ENCODE measurements at places on chromosomes 7 and 10.

DNA sequence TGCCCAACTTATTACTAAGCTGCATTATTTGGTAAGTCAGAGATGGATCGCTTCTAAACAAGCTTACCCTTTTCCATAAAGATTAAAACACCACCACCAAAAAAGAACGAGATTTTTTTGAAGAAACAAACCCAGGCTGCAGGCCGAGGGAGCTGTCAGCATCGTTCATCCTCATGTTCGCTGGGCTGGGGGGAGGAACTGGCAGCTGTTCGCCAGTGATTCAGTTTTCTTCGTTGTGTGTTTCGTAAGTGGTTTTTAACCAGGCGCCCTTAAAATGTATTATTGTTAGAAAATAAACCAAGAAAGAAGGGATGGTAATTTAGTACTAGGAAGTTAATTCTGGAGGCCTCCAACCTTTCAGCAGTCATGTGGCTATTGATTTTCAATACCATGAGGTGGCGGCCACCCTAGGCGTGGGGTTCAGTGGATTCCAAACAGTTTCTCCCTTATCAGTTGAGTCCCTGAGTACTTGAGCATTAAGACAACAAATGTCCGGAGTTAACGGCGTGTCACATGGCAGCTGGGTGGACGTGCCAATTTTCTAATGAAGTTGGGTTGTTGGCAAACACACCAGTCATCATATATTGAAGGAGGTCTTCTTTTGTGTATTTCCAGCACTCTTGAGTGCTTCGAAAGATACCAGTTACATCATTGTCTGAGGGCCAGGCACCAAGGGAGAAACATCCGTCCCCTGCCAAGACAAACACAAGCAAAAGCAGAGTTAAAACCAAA, 173.2 kb downstream of the EBF3 start:
- no peak for DNase-seq

DNA sequence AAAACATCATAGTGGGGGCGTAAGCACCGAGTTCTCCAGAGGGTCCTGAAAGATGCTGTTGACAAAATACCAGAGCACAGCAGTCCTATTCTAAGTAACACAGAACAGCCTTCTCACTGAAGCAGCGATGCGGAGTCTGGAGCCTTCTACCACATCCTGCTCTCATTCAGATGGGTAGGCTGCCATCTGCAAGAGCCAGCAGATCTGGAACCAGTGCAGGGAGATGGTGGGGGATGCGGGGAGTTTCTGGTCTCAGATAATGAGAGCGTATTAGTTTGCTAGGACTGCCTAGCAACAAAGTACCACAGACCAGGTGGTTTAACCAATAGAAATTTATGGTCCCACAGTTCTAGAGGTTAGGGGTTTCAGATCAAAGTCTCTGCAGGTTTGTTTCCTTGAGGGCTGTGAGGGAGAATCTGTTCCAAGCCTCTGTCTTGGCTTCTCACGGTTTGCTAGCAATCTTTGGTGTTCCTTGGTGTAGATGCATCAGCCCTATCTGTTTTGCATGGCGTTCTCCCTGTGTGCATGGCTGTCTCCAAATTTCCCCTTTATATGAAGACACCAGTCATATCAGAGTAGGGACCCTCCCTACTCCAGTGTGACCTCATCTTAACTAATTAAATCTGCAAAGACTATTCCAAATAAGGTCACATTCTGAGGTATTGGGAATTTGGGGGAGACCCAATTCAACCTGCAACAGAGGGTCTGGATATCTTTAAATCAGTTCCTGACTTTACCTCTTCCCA, 52.0 kb upstream of the STEAP1B start:
- no peak for DNase-seq

DNA sequence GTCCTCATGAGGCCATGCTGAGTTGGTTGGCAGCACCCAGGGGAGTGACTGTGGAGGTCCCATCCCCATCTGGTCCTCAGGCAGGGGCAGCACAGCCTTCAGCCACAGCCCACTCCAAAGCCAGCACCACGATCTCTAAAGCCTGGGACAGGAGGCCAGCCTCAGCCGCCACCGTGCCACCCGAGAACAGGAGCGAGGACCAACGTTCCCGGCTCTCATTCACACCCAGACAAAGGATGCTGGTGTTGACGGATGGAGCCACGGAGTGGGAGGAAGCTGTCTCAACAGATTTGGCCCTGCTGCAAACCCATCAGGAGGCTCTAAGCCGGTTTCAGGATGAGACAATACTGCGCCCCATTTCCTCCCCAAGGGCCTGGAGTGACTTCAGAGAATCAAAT, 42.7 kb upstream of the PPP2R2D start:
- no peak for DNase-seq

- DNase-seq: no peak
Measured at GRCh38 chr10:3747248-3747960, 37.6 kb downstream of the KLF6 start.

DNA sequence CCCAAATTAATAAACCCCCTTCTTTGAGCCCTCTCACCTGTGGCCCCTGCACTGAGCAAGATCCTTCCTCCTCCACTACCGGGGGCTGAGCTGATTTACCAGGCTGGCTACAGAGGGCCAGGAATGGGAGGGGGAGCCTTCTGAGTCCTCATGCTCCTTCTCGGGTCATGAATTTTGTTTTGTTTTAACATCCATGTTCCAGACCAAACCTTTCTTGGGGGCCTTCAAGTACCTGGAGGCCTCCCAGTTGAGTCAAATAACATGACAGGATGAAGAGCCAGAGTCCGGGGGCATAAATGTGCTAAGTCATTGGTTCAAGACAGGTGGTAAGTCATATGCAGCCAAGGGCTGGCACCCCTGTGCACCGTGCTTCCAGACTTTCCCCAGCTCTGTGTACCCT, 39.6 kb downstream of the AFAP1L2 start:
- no peak for DNase-seq

- DNase-seq: no peak
Measured at GRCh38 chr7:27513885-27514284, 148.8 kb downstream of the HIBADH start.

DNA sequence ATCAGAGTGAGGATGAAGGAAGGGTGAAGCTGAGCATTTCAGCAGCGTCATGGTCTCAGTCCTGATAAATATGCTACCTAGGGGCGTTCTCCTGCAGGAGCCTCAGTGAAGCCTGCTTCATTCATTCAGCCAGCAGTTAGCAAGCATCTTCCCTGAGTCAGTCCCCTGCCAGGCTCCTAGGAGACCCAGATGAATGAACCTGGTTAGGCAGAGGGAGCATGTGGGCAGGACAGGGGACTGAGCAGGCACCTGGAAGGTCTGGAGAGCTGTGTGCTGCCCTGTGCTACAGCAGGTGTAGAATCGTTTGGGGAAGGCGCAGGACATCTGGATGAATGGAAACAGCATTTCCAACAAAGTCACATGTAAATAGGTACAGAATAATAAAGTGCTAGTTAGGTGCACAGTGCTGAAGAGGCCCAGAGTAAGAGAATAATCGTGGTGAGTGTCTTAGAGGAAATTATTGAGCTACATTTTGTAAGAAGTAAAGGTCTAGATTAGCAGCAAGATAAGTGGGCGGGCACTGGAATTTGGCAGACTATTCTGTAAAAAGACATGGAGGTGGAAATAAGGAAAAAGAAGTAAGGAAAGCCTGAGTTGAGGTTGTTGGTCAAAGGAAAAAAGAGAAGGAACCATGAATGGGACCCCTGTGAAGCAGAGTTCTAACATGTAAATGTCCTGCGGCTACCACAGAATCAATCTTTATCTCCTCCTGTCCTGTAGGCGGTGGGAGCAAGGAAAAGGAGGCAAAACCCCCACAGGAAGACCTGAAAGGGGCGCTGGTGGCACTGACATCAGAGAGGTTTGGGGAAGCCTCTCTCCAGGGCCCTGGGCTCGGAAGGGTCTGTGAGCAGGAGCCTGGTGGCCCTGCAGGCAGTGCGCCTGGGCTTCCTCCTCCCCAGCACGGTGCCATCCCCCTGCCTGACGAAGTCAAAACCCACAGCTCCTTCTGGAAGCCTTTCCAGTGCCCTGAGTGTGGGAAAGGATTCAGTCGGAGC, 12.0 kb downstream of the ZSCAN25 start:
- DNase-seq: no peak

GRCh38 chr10:80205477-80206276, at the start of gene ANXA11:
Gene ANXA11 (minus strand): TSS chr10:80205537. CDS start chr10:80172861, 32,676 bp downstream.
- DNase-seq: no peak

GRCh38 chr10:122494173-122494820, 32.9 kb downstream of the HTRA1 start:
- no peak for DNase-seq

GRCh38 chr7:2774935-2775334, 69.2 kb downstream of the GNA12 start:
- DNase-seq: no peak

DNA sequence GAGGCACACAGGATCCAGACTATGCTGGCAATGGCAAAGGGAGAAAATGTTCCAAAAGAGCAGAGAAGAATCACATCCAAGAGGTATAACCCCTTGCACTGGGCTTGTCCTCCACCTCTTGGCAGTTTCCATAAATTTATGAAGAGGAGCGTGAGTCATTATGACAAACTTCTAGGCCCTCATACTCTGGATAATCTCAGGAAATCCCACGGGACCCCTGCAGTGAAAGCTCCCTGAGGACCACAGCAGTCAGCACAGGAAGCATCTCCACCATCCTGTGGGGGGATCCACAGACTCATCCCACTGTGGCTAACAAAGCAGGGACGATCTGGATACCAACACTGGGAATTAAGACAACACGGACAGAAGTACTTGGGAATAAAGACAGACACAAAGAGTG, 30.3 kb upstream of the GPAM start:
- DNase-seq: no peak

DNA sequence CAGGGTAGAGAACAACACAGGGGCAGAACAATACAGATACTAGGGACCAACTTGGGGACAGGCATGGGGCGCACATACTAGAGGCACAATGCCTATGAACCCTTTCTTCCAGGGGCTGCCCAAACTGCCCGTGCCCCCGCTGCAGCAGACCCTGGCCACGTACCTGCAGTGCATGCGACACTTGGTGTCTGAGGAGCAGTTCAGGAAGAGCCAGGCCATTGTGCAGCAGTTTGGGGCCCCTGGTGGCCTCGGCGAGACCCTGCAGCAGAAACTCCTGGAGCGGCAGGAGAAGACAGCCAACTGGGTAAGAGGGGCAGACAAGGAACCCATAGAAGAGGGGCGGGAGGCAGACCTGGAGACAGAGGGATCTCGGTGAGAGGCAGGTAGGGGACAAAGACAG, 5.8 kb downstream of the CHAT start:
- DNase-seq: no peak

DNA sequence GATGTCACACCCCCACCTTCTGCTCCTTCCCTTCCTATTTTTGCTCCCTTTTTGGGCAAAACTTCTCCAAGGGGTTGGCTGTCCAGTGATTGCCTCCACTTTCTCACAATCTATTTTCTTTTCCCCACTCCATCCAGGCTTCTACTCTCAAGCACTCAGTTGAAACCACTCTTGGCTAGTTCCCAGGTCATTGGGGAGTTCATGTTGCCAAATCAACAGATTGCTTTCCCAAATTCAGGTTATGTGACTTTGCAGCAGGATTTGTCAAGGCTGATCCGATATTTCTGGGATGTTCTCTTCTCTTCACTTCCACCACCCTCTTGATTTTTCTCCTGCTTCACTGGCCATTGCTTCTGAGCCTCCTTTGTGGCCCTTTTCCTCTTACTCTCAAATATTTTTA, 258.7 kb upstream of the SLC26A5 start:
- no peak for DNase-seq

DNA sequence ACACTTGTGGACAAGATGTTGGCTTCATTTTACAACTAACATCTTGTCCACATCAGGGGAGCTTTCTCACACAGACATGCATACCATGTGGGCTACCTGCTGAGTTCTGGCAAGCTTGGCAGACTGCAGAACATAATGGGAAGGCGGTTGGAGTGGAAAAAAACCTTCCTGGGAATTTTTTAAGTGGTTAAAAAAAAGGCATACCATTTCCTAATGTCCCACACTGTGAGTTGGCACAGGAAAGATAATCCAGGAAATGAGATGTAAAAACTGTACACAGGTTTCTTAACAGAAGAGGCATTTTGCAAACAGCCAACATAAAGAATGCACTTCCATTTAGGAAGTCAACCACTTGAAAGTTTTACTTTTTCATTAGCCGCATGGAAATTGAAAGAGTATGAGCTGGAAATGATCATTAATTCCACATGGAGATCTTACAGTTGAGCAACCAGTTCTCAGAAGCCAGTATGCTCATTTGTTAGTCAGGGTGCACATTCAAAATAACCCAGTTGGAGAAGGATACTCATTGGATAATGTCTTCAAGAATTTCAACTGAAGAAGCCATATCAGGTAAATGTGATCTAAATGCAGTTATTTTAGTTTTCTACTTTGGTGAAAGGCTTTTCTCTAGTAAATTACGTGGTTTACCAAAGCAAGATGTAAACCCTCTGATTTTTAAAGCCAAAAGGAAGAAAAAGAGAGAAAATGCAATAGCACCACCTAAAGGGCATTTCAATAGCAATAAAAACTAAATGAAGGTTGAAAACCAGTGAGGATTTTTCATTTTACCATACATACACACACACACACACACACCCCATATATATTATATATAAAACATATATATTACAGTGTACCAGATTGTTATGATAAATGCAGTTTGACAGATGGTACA, 194.0 kb downstream of the TAX1BP1 start:
- no peak for DNase-seq

DNA sequence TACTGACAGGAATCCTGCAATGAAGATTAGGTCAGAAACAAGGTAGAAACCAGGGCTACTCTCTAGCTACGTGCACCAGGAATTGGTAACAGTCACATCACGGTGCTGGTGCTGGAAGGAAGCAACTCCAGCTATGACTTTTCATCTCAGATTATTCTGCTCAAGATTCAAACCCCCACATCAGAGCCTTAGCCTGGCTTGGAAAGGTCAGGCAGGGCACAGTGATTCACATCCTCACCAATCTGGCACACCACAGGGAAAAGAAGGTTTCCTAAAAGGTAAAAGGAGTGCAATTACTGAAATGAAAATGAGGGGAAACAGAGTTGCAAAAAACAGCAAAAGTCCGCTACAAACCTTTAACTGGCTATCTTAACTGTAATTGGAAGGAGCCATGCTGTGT, 240.2 kb upstream of the NPSR1 start:
- DNase-seq: no peak

DNA sequence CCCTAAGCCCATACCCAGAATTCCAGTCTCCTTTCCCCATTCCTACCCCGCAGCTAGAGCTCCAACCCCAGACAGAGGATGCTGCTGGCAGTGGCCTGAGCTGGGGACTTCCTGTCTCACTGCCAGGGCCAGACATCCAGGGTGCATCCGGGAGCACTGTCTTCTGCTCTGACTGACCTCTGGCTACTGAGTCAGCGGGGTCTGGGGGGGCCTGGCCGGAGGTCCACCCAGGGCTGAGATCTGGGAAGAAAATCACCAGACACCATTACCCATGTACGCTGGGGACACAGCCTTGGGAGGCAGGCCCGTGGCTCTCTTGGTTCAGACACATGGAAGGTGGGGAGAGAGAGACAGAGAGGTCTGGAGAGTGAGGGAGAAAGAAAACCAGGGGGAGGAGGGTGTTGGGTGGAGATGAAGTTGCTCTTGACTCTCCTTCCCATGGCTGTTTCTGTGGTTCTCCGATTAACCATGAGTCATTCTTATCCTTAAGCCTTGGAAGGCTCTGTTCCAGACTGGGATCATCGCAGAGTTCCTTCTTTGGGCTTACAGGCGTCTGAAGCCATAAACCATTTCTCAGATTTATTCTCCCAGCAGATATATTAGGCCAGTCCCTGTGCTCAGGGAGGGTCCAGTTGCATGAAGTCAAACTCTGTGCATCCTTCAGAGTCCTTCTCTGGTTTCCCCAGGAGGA, 23.6 kb downstream of the TSPAN15 start:
- DNase-seq: no peak

Data from esophagus squamous epithelium (tissue), 5 donors.